ENCODE measurements at places on chromosomes 6 and 20.
A peak's percentile ranks its signal among the peaks of the same experiment; 100 is the strongest.

GRCh38 chr20:56826705-56827665 is 197.9 kb downstream of the TFAP2C start:
- DNase-seq = no peak

GRCh38 chr20:44247586-44248409 is 690 bp downstream of the GDAP1L1 start:
- DNase-seq = no peak

DNA sequence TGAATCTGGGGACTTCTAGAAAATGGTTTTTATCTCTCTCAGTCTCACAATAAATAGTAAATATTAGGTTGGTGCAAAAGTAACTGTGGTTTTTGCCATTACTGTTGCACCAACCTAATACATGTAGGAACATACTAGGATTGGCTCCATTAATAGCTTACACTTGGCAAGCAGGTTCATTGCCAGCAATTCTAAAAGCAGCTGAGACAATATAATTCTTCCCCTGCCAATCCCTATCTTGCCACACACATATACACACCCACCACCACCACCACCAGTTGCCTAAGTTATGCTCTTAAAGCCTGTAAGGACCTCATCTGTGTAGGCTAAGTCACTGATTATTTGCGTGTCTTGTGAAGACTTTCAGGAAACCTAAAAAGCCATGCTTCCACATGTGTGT is 145.1 kb downstream of the KIF16B start:
- DNase-seq = no peak

GRCh38 chr6:25617997-25618396 is 34.0 kb upstream of the SCGN start:
- DNase-seq = no peak

DNA sequence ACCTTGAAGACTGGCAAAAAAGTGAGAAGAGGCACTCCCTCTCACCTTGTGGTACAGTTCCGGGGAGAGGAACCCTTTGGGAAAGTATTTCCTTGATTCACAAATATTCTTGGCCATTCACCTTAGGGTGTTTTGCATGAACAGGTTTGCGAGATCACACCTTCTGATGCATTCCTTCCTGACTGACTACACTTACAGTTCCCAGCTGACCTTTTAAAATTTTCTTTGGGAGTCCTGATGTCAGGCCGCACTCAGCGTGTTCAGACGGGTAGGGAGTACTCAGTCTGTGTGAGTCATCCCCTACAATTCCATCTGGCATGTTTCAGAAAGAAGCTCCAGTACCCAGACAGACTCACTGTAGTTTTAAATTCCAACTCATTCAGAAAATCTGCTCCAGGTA is 1.7 kb downstream of the ADGRF4 start:
- no peak for DNase-seq

DNA sequence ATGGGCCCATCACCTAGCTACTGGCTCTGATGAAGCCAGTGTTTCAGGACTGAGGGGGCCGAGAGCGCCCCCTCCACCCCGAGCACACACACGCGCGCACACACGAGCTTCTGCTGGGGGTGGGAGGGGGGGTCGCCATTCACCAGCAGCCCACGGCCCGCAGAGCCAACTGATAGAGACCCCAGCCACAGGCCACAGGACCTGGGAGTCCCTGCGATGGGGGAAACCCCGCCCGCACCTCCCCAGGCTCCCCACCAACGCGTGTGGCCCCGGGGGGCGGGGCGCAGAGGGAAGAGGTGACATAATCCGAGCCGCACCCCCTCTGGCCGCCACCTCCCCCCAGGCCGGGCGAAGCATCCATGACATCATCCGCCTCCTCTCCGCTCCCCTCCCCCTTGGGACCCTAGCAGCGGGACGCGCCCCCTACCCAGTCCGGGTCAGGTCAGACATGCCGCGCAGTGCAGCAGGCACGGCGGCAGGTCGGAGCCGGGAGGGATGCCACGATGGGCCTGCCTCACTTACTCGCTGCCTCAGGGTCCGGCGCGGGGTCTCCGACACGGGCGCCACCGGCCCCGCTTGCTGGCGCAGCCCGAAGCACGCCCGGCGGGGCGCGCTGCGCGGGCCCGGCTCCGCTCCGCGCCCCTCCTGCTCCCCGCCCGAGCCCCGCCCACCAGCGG is at the start of gene LZTS3:
TSS of gene LZTS3 (minus strand) at position 617 of the 677 bp plus-strand sequence. CDS start 6,386 bp downstream, outside the sequence.
- DNase-seq = peak; percentile 61

GRCh38 chr6:141510803-141511202 is 621.9 kb upstream of the GJE1 start:
- no peak for DNase-seq

- DNase-seq = no peak
Observed at GRCh38 chr20:371755-372542, 8.6 kb upstream of the TRIB3 start.

DNA sequence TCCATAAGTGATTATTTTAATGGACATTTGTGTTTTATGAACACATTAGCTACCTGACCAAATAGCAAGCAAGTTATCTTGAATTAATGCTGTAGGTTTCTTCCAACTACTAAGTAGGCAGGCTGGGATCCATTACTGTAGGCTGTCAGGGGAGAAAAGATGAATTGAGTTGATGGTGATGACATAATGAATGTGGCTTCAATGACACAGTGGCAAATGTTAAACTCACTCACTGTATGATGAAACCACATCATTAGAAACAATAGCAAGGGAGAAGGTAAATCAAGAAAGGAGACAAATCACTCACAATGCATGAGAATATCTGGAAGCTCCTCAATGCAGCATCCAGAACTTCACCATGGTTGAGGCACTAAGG is 529.7 kb upstream of the CITED2 start:
- DNase-seq = no peak

DNA sequence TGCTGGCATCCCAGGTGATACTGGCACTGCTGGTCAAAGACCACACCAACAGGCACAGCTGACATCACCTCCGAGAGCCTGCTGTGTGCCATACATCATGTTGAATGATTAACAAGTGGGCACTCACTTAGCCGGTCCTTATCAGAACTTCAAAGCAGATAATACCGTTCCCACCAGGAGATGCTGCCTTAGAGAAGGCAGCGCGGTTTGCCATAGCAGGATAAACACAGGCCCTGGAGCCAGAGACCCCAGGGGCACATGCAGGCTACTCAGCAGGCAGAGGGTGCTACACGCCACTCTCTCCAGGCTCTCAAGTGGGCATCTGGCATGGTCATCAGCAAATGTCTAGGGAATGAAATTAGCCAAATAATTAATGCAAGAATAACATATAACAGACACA is 86.5 kb upstream of the CST7 start:
- DNase-seq = no peak

- no peak for DNase-seq
Observed at GRCh38 chr20:56964901-56965300, 301.5 kb downstream of the BMP7 start.

DNA sequence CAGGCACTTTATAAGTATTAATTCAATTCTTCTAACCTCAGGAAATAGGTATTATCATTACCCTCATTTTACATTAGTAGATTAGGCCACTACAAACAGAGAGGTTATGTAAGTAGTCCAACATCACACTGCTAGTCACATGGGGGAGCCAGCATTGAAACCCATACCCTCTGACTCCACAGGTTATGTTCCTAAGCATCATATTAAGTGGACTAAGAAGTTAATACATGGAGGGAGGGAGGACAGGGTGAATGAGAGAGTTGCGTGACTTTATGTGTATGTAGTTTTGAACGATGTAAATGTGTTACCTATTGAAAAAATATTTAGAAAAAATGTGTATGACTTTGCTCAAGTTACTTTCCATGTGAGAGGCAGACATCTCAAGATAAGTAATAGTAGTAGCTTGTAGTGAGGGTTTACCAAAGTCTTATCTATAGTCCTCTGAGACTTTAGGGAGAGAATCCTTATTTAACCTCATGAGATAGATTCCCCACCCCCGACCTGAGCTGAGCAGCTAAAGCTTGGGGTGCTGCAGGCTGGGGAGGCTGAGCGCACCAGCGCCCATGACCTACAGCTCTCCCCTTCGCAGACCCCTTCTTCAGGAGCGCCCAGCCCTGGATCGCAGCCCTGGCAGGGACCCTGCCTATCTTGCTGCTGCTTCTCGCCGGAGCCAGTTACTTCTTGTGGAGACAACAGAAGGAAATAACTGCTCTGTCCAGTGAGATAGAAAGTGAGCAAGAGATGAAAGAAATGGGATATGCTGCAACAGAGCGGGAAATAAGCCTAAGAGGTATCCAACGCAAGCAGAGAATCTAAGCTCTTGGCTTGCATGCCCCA is 7.5 kb downstream of the BTN3A2 start:
- DNase-seq = no peak

DNA sequence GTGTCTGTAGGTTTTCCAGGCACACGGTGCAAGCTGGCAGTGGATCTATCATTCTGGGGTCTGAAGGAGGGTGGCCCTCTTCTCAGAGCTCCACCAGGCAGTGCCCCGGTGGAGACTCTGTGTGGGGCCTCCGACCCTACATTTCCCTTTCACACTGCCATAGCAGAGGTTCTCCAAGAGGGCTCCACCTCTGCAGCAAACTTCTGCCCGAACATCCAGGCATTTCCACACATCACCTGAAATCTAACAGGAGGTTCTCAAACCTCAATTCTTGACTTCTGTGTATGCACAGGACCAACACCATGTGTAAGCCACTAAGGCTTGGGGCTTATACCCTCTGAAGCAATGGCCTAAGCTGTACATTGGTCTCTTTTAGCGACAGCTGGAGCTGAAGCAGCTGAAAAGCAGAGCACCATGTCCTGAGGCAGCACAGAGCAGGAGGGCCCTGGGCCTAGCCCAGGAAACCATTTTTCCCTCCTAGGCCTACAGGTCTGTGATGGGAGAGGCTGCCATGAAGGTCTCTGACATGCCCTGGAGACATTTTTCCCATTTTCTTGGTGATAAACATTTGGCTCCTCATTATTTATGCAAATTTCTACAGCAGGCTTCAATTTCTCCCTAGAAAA is 253.3 kb downstream of the ERMARD start:
- DNase-seq = no peak

DNA sequence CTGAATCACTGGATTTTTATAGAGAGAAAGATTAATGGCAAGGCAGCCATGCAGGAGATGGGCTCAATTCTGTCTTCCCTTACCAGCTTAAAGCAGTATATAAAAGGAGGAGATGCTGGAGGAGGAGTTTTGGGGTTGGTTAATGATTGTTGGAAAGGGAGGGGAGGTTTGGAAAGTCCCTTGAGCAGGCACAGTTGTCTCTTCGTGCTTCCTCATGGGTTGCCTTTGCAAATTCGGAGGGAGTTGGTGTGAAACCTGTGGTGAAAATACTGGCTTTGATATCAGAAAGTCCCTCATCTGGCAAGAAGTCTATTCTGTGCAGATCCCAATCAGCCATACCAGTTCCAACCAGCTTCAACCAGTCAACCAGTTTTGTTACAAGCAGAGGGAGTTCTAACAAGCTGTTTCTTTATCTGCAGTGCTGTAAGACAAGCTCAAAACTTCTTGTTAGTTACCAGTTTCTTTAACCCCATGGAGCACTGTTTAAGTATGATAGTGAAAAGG is 107.0 kb downstream of the HIVEP1 start:
- no peak for DNase-seq

GRCh38 chr6:20575125-20575524 is 40.9 kb downstream of the CDKAL1 start:
- no peak for DNase-seq

DNA sequence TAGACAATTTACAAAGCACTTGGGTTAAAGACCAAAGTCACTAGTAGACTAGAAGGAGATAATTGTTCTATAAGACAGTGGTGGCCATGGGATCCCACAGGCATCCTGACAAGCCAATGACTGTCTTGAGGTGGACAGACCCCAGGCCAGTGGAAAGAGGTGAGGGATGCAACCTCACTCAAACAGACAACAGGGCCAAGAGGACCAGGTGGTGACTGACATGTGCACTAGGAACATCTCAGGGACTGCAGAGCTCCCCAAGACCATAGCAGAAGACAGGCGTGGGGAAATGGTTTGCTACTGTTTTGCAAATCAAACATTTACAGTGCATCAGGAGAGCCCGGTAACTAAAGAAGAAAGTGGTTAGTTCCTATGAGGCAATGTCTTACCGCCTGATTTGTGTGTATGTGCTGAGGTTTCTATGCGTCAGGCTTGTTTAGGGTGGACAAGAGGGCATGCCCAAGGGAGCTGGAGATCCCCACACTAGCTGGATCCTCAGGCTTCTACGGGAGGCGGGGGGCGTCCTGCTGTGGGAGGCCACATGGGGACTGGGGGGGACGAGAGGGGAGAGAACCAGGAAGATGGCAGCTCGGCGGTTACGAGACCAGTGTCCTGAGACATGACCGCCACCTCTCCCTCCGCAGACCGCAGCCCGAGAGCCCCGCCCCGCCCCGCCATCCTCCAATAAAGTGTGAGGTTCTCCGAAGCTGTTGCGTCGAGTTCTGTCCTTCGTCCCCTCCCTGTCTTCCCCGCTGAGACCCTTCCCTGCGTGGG is 623 bp upstream of the MRPS26 start:
- peak; percentile 72 for DNase-seq

- DNase-seq = no peak
Observed at GRCh38 chr6:51467231-51467952, 620.0 kb downstream of the PKHD1 start.

- DNase-seq = no peak
Observed at GRCh38 chr6:42301986-42302385, 84.3 kb upstream of the MRPS10 start.

GRCh38 chr20:54619181-54619580 is 143.8 kb downstream of the DOK5 start:
- DNase-seq = no peak

GRCh38 chr20:46637427-46638133 is 13.7 kb downstream of the SLC13A3 start:
- no peak for DNase-seq

- no peak for DNase-seq
Observed at GRCh38 chr20:2207770-2208097, 88.1 kb upstream of the TGM3 start.

- DNase-seq = peak; percentile 39
Observed at GRCh38 chr20:1422753-1423152, 29.9 kb upstream of the FKBP1A start.

GRCh38 chr6:81772741-81773140 is 20.3 kb upstream of the TENT5A start:
- DNase-seq = no peak

- DNase-seq = no peak
Observed at GRCh38 chr6:134145786-134146185, 93.4 kb upstream of the SLC2A12 start.

- no peak for DNase-seq
Observed at GRCh38 chr6:134437376-134437775, 119.5 kb upstream of the SGK1 start.

DNA sequence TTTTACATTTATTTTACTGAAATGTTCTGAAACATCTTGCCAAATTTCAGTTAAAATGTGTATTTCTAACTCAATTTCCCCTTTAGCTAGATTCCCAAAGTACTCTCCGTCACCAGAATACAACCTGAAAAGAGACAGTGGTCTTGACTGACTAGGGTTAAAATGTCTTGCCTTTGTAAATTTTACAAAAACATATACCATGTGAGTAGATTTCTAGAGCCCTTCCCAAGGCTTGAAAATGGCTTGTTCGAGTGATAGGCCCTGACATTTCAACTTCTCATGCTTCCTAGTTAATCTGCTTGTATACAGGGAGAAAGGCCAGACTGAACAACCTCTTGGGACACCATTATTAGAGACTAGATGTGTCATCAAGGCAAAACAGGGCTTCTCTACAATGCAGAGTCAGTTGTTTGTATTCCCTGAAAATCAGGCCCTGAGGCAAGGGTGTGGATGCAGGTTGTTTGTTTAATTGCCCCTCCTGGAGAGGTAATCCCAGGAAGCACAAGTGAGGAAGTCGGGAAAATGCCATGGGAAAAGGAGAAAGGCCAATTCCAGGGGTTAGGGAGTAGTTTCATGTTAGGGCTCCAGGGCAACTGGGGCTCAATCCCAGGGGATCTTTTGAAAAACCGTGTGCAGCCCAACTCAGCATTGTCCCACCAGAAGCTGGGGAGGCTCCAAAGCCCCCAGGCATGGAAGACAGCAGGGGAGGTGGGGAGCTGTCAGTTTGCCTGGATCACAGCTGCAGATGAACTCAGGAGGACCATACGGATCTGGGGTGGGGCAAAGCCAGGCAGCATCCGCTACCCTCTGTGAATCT is 11.6 kb upstream of the TFB1M start:
- DNase-seq = no peak

All from SW 1271 (cell line).